Left ventricle myocardium inferior (tissue), 1 donor: ENCODE measurements at places on chromosomes 1 and 21. TPM values are rescaled to one million over a fixed set of nuclear protein-coding genes. Genes with fewer than 3 reads are reported as not detected.
A peak's percentile ranks its signal among the peaks of the same experiment; 100 is the strongest.

- peaks cover 2% of the 10 kb centered on the region for H3K27me3 ChIP-seq
- DNase-seq = no peak
- H3K27ac ChIP-seq = no peak overlapping the region
- H3K4me3 ChIP-seq = no peak overlapping the region
These were observed 124.5 kb downstream of the ZNF648 start for GRCh38 chr1:181936768-181937581.

Gene RNU1-2
- total RNA-seq = 6,072 TPM

GRCh38 chr1:184193451-184193850 is 141.9 kb downstream of the TSEN15 start:
- peak overlapping the region; percentile 65 for H3K27ac ChIP-seq
- peaks cover 28% of the 10 kb centered on the region for H3K4me1 ChIP-seq
- DNase-seq = peak; percentile 69
- H3K36me3 ChIP-seq = no peaks in the 10 kb centered on the region

- no peaks in the 10 kb centered on the region for H3K27me3 ChIP-seq
- no peaks in the 10 kb centered on the region for H3K4me1 ChIP-seq
- no peak overlapping the region for H3K4me3 ChIP-seq
- no peaks in the 10 kb centered on the region for H3K36me3 ChIP-seq
- H3K27ac ChIP-seq = no peak overlapping the region
These were observed 89.0 kb downstream of the URB2 start for GRCh38 chr1:229714964-229715603.

DNA sequence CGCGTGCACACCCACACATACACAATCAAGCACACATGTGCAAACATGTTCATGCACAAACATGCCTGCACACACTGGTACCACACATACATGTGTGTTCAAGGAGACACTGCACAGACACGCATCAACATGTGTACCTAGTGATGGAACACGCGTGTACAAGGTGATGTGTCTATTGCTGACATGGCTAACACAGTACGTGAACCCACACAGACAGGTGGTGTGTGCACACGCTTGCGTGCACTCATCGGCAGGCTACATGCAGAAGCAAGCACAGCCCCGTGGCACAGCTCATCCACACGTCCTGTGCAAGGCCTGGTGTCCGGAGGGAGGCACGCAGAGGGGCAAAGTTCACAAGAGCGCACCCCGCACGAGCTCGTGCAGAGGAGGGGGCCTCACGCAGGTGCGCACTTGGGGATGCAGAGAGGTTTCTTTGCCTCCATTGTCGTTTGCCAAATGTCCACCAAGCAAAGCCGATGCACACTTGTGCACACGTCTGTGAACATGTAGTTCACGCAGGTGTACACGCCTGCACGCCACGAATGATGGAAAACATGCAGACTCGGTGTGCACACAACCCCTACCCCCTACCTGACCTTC is 969 bp downstream of the ACAP3 start:
- no peak for DNase-seq
- peak overlapping the region; percentile 99 for H3K27ac ChIP-seq
- peaks cover 20% of the 10 kb centered on the region for H3K36me3 ChIP-seq
- no peaks in the 10 kb centered on the region for H3K27me3 ChIP-seq

Gene SHISA4
- total RNA-seq = 191 TPM

DNA sequence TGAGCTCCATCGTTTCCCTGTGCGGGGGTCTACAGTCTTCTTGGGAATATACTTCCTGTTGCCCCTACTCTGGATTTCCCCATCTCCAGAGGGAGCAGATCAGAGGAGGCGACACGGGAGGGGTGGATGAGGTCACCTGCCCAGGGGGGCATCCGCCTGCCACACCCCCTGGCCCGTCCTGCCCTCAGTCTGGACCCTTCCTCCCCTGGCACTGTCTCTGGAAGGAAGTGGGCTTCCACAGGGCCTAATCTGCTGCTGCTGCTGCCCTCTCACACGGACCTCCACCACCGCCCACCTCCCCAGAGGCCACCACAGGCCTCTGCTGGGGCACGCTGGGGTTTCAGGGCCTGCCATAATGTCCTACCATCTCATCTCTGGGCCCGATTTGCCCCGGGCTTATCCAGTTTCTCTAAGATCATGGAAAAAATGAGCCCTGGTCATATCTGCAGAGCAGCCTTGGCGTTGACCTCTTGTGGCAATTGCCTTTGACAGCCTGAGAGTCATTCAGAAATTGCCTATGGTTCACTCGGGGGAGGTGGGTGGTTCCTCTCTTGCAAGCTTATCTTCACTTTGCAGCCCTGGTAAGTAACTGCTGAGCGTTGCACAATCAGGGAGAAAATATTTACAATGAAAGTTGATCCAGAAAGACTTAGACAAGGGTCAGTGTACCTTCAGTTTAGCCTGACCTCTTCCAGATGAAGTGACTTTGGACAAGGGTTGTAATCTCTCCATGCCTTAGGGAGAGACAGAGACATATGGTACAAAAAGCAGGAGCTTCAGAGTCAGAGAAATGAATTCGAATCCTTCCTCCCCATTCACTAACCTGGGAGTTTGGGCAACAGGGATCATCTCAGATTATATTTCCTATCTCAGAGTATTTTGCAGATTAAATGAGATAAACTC is 252.4 kb downstream of the TOMM20 start:
- peak overlapping the region; percentile 81 for H3K27ac ChIP-seq
- H3K4me3 ChIP-seq = no peak overlapping the region
- DNase-seq = no peak
- H3K36me3 ChIP-seq = no peaks in the 10 kb centered on the region

Gene FNDC5
- total RNA-seq = 105 TPM

Gene OR2W3
- not detected for total RNA-seq

Gene THEMIS2
- total RNA-seq = 4.9 TPM

DNA sequence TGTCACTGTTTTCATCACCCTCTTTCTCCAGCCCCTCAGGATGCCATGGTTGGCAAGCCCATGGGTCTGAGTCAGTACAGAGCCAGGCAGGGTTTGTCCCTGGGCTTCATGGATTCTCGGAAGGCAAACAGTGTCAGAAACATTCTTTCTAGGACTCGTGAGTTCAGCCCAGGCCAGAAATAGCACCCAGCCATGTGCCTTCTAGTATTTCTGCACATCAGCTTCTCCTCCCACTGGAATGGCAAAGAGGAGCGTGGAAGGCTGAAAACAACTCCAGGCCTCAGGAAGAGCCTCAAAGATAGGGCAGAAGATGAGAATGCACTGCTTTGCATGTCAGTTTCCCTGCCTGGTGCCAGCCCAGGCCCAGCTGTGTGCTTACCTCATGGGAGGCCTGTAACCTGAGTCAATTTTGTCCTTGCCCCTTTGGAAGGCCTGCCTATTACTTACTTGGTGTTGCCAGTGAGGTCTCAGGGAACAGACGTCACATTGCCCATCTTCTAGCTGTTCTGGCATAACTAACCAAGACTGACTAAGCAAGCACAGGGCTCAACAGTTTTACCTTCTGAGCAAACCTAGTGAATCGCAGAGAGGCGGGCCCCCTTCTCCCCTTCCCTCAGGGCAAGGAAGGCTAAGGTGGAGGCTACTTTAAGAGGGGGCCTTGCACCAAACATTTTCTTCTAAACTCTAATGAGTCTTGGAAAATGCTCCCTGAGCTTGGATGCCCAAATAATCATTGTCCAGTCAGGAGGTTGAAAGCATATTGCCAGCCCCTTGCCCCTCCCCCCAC is 42.4 kb downstream of the GLUL start:
- no peaks in the 10 kb centered on the region for H3K36me3 ChIP-seq
- H3K27ac ChIP-seq = peak overlapping the region; percentile 65
- no peak overlapping the region for H3K4me3 ChIP-seq
- no peaks in the 10 kb centered on the region for H3K27me3 ChIP-seq
- peaks cover 38% of the 10 kb centered on the region for H3K4me1 ChIP-seq
- DNase-seq = peak; percentile 40

GRCh38 chr21:43694437-43695079 is 24.4 kb upstream of the PDXK start:
- no peak overlapping the region for H3K27ac ChIP-seq
- no peaks in the 10 kb centered on the region for H3K4me1 ChIP-seq
- H3K36me3 ChIP-seq = peaks cover 65% of the 10 kb centered on the region
- H3K27me3 ChIP-seq = no peaks in the 10 kb centered on the region
- no peak overlapping the region for H3K4me3 ChIP-seq
- DNase-seq = no peak

DNA sequence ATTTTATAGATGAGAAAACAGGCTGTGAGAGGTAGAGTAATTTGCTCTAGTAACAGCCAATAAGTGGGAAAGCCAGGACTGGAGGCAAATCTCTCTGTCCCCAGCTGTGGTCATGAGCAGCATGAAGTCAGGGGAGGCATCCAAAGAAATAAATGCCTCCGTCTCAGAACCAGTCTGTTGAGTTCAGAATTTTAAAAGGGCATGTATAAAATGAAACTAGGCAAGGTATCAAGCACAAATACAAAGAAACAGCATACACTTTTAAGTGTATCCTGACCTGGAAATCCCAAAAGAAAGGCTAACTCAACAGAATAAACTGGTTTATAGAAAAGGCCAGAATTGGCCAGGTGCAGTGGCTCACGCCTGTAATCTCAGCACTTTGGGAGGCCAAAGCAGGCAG is 120.0 kb upstream of the B3GALT2 start:
- no peak overlapping the region for H3K4me3 ChIP-seq
- H3K27me3 ChIP-seq = no peaks in the 10 kb centered on the region
- H3K27ac ChIP-seq = no peak overlapping the region

Gene SLAMF1
- total RNA-seq = not detected

DNA sequence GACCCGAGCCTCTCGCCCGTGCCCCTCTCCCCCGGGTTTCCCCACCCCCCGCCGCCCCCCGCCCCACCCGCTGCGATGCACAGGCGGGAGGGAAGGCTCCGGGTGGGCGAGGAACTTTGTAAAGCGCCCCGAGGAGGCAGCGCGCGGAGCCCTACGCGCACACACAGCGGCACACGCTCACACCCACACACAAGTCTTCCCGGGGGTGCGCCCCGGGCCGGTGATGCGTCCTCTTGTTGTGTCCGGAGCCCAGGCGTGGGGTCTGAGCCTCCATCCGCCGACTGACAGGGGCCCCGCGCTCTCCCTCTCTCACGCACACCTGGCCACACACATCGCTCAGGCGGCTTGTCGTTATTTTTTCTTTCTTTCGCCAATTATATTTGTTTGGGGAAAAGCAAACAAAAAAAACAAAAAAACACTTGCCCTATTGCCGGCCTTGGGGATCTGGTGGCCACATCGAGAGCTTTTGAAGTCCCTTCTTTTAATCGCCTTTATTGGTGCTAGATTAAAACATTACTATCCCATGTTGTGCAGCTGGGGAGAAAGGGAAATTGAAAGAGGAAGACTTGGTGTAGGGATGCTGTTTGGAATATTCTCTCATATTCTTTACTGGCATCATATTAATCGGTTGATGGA is 770 bp downstream of the NTNG1 start:
- H3K27me3 ChIP-seq = peaks cover 95% of the 10 kb centered on the region
- no peak for DNase-seq
- H3K36me3 ChIP-seq = no peaks in the 10 kb centered on the region
- H3K27ac ChIP-seq = no peak overlapping the region
- peaks cover 27% of the 10 kb centered on the region for H3K4me1 ChIP-seq
- H3K4me3 ChIP-seq = peak overlapping the region; percentile 64

DNA sequence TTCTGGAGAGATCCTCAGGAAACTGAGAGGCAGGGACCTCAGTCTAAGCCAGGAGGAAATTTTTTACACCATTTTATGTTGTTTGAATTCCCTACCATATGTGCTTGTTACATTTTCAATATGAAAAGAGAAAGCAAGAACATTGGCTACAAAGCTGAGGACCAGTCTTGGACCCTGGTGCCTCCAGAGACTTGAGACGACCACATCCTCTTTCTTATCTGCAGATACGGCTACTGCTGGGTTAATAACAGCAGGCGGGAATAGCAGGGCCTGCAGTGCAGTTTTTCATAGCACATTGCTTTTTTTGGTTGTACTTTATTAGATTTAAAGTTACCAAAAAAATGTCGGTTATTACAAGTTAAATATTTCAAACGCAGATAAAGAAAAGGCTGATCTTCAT is 3.9 kb downstream of the KDM4A start:
- no peak overlapping the region for H3K27ac ChIP-seq
- peaks cover 25% of the 10 kb centered on the region for H3K4me1 ChIP-seq
- peaks cover 58% of the 10 kb centered on the region for H3K36me3 ChIP-seq
- DNase-seq = no peak

DNA sequence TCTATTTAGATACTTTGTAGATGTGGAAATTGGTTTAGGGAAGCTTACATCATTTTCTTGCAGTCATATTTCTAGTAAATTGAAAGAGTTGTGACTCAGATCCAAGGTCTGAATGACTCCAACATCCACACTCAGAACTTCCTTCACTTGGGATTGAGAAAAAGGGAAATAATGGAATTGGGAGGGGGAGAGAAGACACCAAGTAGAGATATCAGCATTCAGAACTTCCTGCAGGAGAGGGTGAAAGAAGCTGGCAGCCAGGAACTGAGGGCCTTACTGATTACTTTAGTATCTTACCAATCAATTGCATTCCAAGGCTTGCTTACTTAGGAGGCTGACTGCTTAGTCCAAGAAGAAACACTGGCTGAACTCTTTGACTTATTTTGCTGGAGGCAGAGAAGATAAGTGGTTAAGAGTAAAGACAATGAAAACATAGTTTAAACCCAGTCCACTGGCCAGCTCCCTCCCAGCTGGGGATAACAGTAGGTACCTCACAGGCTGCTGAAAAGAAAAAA is 21.7 kb downstream of the APP start:
- H3K4me3 ChIP-seq = no peak overlapping the region
- peak overlapping the region; percentile 63 for H3K27ac ChIP-seq
- peaks cover 36% of the 10 kb centered on the region for H3K4me1 ChIP-seq
- DNase-seq = no peak
- no peaks in the 10 kb centered on the region for H3K36me3 ChIP-seq

- H3K4me1 ChIP-seq = no peaks in the 10 kb centered on the region
- no peaks in the 10 kb centered on the region for H3K27me3 ChIP-seq
These were observed 8.2 kb downstream of the KRTAP27-1 start for GRCh38 chr21:30329203-30329875.

GRCh38 chr1:50348449-50349241 is 74.6 kb downstream of the DMRTA2 start:
- H3K4me3 ChIP-seq = no peak overlapping the region
- peaks cover 75% of the 10 kb centered on the region for H3K27me3 ChIP-seq
- H3K27ac ChIP-seq = no peak overlapping the region
- DNase-seq = no peak

Gene FCRLB
- 0.33 TPM for total RNA-seq

- H3K4me1 ChIP-seq = no peaks in the 10 kb centered on the region
- no peak overlapping the region for H3K4me3 ChIP-seq
- H3K27me3 ChIP-seq = peaks cover 52% of the 10 kb centered on the region
These were observed 295.3 kb downstream of the PTPRU start for GRCh38 chr1:29531596-29531995.

Gene LCE5A
- total RNA-seq = not detected

DNA sequence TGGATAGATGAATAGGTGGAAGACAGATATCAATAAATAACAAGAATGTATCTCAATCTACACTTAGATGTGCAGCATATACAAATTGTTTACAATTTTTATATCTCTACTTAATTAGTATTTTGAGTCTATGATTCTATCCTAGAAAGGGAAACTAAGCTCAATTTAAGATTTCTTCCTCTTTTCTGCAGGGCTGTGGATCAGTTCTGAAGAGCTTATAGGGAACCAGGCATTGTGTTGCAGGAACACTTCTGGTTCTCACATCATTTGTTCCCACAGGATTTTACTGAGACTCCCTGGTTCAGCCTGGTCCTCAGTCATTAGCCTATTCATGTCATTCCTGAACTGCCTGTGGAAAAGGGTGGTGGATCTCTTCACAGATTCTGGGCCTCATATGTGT is 105.8 kb downstream of the TNFSF18 start:
- no peaks in the 10 kb centered on the region for H3K4me1 ChIP-seq
- H3K36me3 ChIP-seq = no peaks in the 10 kb centered on the region
- H3K4me3 ChIP-seq = no peak overlapping the region
- DNase-seq = no peak

- peaks cover 10% of the 10 kb centered on the region for H3K27me3 ChIP-seq
- H3K4me1 ChIP-seq = no peaks in the 10 kb centered on the region
- H3K36me3 ChIP-seq = no peaks in the 10 kb centered on the region
- H3K27ac ChIP-seq = no peak overlapping the region
- H3K4me3 ChIP-seq = no peak overlapping the region
- no peak for DNase-seq
These were observed 163.2 kb downstream of the IER5 start for GRCh38 chr1:181251713-181252075.
